Activated naive CD4-positive, alpha-beta T cell treated with anti-CD3 and anti-CD28 coated beads for 36 hours (primary cell): ENCODE measurements at places on chromosomes 3 and 15. TPM values are rescaled to one million over a fixed set of nuclear protein-coding genes. Genes with fewer than 3 reads are reported as not detected.
A peak's percentile ranks its signal among the peaks of the same experiment; 100 is the strongest.

The PKM gene
- total RNA-seq: 1,794 TPM

The MAGEL2 gene
- total RNA-seq: not detected

The GABRB3 gene
- total RNA-seq: not detected

DNA sequence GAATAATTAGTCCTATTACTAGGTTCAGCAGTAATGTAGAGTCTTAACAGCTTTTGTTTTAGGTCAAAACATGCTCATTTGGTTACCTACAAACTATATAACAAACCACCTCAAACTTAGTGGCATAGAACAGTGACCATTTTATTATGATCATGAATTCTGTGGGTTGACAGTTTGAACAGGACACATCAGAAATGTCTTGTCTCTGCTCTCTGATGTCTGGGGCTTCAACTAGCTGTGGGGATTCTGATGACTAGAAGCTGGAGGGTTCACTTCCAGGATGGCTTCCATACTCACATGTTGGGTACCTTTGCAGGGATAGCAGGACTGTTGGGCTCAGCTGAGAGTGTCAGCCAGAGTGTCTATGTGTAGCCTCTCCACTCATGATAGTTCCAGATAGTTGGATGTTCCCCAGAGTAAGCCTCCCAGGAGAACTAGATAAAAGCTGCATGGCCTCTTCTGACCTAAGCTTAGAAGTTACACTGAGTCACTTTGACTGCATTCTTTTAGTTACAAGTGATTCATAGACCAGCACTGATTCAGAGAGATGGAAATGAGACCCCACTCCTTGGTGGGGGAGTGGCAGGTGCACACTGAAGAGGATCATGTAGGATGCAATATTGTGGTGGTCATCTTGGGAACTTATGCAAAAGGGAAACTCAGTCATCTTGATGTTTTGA, 32.6 kb downstream of the PLCL2 start:
- DNase-seq: peak; percentile 37
- H3K27ac ChIP-seq: peak overlapping the region; percentile 68
- no peaks in the 10 kb centered on the region for H3K27me3 ChIP-seq
- H3K36me3 ChIP-seq: no peaks in the 10 kb centered on the region
- no peak overlapping the region for H3K4me3 ChIP-seq

GRCh38 chr15:57495554-57496165, 96.0 kb upstream of the MYZAP start:
- H3K27ac ChIP-seq: no peak overlapping the region
- no peaks in the 10 kb centered on the region for H3K4me1 ChIP-seq
- no peak overlapping the region for H3K4me3 ChIP-seq
- no peaks in the 10 kb centered on the region for H3K36me3 ChIP-seq
- no peak for DNase-seq

GRCh38 chr15:51931016-51931415, 40.6 kb downstream of the LEO1 start:
- H3K27ac ChIP-seq: no peak overlapping the region
- no peaks in the 10 kb centered on the region for H3K4me1 ChIP-seq
- H3K27me3 ChIP-seq: no peaks in the 10 kb centered on the region
- H3K36me3 ChIP-seq: peaks cover 2% of the 10 kb centered on the region

DNA sequence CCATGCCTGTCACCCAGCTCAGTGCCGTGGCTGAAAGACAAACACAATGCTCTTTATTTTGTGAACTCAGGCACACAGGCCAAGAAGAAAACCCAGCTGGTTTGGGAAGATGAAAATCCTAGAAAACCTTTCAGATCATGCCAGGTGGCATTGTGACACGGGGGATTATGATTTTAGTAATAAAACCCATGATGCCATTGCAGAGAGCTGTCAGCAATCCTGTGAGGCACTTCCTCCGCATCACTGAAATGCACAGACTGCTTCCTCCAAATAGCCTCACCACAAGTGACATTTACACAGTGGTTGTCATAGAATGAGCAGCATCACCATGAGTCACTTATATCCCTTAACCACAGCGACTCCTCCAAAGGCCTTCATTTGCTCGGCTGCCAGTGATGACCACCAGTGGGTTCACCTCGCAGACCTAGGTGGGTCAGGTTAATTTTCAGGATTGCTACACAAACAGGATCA, 22.7 kb downstream of the ABHD6 start:
- no peaks in the 10 kb centered on the region for H3K36me3 ChIP-seq
- no peaks in the 10 kb centered on the region for H3K4me1 ChIP-seq
- H3K27ac ChIP-seq: no peak overlapping the region
- H3K27me3 ChIP-seq: no peaks in the 10 kb centered on the region
- H3K4me3 ChIP-seq: no peak overlapping the region
- peak; percentile 13 for DNase-seq

DNA sequence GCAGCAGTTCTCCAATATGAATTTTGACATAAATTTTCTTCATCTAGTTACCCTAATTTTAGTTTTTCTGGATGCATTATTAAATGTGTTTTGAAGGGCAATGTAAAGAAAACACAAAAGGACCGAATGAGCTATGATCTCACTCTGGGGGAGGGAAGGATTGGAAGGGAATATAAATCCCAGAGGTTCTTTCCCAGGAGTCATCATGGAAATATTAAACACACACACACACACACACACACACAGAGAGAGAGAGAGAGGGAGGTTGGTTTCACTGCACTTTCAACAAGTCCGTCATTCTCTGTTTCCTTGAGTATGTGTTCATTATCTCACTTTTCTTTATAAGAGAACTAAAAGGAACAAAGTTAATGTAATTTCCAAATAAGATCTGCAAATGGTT, 70.7 kb upstream of the DCBLD2 start:
- no peak for DNase-seq
- H3K4me3 ChIP-seq: no peak overlapping the region
- H3K36me3 ChIP-seq: peaks cover 1% of the 10 kb centered on the region

GRCh38 chr15:90184786-90185704, 16.1 kb upstream of the SEMA4B start:
- peak overlapping the region; percentile 72 for H3K4me3 ChIP-seq
- H3K27me3 ChIP-seq: no peaks in the 10 kb centered on the region
- H3K36me3 ChIP-seq: no peaks in the 10 kb centered on the region
- peaks cover 11% of the 10 kb centered on the region for H3K4me1 ChIP-seq
- peak; percentile 58 for DNase-seq

- peaks cover 2% of the 10 kb centered on the region for H3K4me1 ChIP-seq
- H3K27me3 ChIP-seq: no peaks in the 10 kb centered on the region
- no peak overlapping the region for H3K27ac ChIP-seq
- H3K4me3 ChIP-seq: no peak overlapping the region
Observed at GRCh38 chr3:100144255-100144866, 30.1 kb upstream of the FILIP1L start.
